Islet precursor cell (in vitro differentiated cells): ENCODE measurements at places on chromosomes 1 and 21.
A peak's percentile ranks its signal among the peaks of the same experiment; 100 is the strongest.

GRCh38 chr1:89064632-89065031 lies 376 bp downstream of the GBP1 start:
- no peak for DNase-seq

DNA sequence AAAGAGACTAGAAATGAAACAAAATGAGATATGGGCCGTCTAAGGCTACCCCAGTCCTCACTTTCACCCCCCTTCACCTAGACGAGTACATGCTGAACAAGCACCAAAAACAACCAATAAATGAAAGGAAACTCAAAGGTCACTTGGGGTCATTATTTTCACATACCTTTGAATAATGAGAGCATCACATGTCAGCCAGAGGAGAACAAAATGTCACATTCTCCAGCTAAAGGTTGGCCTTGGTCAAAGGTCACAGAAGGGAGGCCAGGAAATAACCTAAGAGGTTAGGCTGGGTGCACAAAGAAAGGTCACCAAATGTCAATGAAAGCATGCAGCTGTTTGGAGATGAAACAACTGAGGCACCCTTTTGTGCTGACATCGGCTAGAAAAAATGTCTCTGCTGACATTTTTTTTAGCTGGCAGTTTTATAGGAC lies 288.7 kb upstream of the USP25 start:
- no peak for DNase-seq

- DNase-seq = no peak
Observed at GRCh38 chr1:145926686-145927062, 610 bp downstream of the RBM8A start.

DNA sequence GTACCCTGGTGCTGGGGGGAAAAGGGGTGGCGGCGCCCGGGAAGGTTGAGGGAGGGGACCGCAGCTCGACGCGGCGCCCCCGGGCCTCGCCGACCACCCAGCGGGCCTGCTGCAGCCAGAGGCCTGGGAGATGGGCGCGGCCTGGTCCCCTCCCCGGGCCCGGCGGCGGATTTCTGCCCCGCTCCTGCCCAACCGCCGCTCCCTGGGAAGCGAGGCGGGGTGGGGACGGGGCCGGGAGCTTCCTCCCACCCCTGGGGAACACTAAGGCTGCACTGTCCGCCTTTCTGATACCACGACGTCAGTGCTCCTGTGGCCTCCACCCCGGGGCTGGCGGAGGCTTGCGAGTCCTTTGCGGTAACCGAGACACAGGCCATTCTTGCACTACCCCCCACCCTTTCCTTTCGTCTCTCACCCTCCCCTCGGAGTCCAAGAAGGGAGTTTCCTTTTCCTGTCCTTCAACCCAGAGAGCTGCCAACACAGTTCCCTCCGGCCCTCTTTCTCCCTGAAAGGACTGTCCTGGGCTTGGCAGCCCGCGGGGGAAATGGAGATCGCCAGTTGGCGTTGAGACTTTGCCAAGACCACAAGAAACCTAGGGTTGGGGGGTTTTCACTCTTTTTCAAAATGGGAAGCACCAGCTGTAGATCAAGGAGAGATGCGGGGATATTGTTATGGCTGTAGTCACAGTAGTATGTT lies 742 bp downstream of the SH3GLB1 start:
- peak; percentile 83 for DNase-seq

DNA sequence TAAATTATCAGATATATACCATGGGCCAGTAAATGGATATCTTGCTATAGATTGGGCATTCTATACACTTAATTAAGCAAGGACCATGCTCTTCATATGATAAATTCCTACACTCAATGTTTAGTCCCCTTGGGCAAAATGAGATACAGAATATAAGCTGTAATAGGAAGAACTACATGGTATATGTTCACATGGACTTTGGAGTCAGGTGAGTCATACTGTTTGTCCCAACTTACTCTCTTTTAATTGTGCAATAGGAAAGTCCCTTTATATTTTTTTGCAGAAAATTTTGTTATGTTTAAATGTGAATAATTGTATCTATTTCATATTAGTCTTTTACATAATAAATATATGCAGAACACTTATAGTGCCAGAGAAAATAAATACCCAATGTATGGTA lies 820.2 kb upstream of the ADAMTS5 start:
- DNase-seq = no peak

DNA sequence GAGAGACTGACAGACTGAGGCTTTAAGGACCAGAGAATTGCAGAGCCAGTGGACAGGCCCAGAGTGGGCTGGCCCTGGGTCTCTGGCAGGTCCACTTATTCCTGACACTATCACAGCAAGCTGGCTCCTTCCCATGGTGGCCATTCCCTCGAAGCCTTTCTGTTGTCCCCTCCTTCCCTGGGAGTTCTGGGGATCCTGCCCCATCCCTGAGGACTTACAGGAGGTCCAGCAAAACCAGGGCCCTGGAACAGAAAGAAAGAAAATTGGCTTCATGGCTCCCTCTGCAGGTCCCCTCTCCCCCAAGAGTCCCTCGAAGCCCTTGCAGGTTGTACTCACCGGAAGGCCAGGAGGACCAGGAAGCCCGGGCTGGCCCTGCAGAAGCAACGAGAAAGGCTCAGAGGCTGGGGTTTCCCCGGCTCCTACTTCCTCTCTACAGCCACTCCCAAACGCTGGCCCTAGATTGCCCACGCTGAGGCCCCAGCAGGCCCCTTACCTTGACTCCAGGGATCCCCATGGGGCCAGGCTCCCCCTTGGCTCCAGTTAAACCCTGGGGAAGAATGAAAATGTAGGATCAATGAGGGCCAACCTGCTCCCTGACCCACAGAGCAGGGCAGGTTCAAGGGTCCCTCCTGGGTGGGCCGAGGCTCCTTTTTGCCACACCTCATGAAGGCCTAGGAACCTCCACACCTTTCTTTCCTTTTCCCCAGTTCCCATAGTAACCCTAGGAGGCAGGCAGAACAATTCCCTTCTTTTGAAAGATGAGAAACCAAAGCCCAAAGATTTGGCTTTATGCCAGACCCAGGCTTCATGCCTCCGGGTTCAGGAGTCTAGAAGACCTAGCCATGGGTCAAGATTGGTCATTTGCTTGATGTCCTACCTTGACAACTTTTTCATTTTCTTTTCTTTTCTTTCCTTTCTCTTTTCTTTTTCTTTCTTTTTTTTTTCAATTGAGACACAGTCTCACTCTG lies 4.6 kb downstream of the COL9A2 start:
- DNase-seq = no peak

GRCh38 chr1:104294259-104294658 lies 544.6 kb downstream of the AMY1C start:
- DNase-seq = no peak

- DNase-seq = no peak
Observed at GRCh38 chr1:181033128-181033798, 520 bp upstream of the MR1 start.

GRCh38 chr1:209062081-209062620 lies 521.4 kb upstream of the CAMK1G start:
- DNase-seq = no peak

- no peak for DNase-seq
Observed at GRCh38 chr21:44831227-44831860, 13.5 kb upstream of the SUMO3 start.

- DNase-seq = peak; percentile 74
Observed at GRCh38 chr1:223531742-223532341, 133.7 kb downstream of the CAPN8 start.
